ENCODE measurements at places on chromosomes 13 and 19.
A peak's percentile ranks its signal among the peaks of the same experiment; 100 is the strongest.

GRCh38 chr13:91574766-91575165 lies 176.3 kb downstream of the GPC5 start:
- peak; percentile 36 for DNase-seq

- DNase-seq, result no peak
Measured at GRCh38 chr13:39578821-39579291, 24.1 kb downstream of the LHFPL6 start.

GRCh38 chr19:19460761-19461265 lies 54.5 kb downstream of the TSSK6 start:
- peak; percentile 37 for DNase-seq

DNA sequence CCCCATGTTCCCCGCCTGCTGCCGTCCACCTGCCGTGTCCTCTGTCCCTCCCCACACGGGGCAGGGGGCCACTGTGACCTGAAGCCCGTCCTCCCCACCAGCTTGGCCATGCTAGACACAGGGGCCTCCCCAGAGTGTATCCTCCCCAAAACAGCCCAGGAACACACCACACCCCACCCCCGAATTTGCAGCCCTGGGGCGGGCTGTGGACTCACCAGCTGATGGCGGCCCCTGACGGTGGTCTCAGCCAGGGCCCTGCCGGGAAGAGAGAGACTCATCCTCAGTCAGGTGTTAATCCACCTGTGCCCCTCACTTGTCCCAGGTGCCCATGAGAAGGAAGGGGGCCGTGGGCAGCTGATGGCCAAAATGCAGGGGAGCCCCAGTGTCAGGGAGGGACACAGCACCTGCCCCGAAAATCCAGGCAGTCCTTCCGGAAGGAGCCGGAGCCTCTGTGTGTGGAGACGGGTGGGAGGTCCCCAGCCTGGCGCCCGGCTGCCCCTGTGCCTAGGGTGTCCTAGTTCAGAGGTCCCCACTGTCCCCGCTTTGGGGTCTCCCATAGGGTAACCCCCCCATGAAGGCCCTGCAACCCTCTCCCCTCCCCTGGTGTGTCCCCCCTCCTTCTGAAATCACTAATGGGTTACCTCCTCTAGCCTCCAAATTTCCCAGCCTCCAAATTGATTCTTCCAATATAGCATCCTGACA lies 39.3 kb upstream of the TCF3 start:
- no peak for DNase-seq

GRCh38 chr13:65479692-65480091 lies 1750.4 kb downstream of the PCDH9 start:
- DNase-seq, result no peak
